ENCODE measurements at places on chromosomes 11 and 22.

GRCh38 chr11:35629914-35630313 lies 11.7 kb downstream of the FJX1 start:
- DNase-seq, result no peak

- no peak for DNase-seq
Measured at GRCh38 chr11:108751444-108751843, 86.6 kb downstream of the DDX10 start.

DNA sequence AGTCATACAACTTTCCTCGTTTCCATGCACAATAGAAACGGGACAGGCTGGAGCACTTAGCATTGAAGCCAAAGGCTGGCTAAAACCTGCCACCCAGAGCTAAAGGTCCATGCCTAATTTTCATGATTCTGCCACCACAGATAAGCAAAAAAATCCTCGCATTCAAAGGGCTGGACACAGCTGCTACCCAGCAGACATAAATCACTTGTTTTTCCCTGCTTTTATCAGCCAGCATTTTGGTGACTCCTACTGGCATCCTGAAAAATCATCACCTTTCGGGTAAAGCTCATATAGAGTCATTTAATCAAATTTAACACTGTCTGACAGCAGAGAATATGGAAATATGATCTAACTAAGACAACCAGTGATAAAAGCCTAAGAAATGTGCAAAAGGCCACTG lies 37.9 kb downstream of the ALG9 start:
- DNase-seq, result no peak

DNA sequence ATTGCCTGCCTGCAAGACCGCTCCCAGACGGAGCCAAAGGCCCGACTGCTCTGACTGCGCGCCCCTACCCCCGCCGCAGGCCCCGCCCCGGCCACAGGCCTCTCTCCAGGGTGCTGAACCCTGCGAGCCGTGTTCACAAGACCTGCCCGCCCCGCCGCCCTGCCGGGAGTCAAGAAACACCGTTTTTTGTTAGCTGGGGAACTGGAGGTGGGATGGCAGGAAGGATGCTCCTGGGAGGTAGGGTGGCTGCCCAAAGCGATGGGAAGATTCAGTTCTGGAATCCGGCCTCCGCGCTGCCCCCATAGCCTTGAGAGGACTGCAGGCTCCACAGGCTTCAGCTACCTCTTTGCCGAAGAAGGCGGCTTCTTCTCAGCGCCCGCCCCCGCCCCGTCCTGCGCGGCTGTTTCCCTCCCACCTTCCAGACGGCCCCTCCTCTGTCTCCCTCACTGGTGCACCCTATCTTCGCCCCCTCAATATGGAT lies 2.7 kb upstream of the PDE2A start:
- peak; percentile 39 for DNase-seq

DNA sequence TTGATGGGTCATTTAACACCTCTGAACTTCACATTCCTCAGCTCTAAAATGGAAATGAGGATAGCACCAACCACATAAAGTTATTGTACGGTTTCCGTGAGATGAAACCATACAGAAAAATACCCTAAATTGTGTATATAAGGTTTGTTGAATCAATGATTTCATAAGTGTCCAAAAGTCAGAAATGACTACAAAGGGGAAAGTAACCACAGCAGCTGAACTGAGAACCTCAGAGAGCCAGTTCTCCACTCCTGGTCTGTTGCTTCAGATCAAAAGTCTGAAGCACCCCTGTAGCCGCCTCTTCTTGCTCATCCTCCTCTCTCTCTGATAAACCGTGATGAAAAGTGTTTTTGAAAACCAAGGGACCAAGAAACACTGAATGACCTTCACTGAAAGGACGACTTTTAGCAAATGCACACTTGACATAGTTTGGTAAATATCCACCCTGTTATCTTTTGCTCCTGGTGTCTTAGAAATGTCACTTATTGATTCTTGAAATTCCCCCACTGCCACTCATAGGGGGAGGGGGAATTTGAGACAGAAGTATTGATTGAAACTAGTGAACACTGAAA lies 194.5 kb downstream of the NAV2 start:
- no peak for DNase-seq

- no peak for DNase-seq
Measured at GRCh38 chr11:60912223-60912850, 1.6 kb upstream of the TMEM109 start.

DNA sequence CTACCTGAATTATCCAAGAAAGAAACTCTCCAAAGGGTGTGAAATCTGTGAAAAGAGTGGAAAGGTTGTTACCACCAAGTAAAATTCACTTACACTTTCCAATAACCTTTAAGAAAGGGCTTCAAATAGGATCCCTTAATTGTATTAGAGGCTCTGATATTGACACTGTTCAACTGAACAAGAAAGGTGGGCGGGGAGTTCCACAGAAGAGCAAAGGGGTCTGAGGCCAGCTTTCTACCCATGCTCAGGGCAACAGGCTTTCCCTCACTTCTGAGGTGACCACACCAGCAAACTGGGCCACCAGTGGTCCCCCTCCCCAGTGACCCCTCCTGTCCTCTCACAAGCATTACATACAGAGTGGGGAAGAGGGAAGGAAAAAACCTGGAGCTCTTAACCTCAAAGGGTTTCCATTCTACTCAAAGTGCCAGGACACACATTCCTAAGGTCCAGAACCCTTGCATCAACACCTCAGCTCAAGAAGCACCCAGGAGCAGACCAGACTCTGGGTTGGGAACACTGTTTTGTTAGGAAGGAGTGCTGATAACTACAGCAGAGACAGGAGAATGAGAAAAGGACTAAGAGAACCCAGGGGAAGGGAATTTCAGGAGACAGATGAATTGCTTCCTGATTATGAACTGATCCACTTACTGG lies 71.6 kb upstream of the AKIP1 start:
- no peak for DNase-seq

DNA sequence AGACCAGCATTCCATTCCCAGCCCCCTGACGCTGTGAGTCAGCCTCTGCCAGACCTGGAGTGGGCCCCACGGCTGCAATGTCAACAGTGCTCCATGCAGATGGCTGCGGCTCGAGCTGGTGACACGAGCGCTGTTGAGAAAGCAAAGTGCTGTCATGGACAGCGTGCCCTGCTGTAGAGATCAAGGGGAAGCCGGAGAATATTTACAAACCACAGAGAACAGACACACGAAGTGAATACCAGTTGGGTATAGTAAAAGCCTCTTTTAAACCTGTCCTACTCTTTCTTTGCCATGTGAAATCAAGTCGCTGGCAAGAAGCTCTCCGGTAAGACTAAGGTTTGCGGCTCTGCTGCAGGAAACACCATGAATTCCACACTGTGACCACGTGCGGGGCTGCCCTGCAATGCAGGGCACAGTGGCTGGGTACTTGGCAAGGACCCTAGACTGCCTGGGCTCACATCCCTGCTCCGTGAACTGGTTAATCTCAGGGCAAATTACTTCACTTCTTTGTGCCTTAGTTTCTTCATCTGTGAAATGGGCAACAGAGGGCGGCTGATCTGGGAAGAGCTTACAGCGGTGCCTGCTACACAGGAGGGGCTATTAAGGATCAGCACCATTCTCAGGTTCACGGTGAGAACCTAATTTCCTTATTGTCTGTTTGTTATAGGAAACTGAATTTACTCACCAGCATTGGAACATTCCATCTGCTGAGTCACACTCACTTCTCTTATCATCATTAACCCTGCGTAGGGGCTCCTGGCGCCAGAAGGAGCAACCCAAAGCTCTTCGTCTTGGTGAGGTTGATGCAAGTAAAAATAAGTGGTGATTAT lies 27.8 kb upstream of the ELFN2 start:
- no peak for DNase-seq

DNA sequence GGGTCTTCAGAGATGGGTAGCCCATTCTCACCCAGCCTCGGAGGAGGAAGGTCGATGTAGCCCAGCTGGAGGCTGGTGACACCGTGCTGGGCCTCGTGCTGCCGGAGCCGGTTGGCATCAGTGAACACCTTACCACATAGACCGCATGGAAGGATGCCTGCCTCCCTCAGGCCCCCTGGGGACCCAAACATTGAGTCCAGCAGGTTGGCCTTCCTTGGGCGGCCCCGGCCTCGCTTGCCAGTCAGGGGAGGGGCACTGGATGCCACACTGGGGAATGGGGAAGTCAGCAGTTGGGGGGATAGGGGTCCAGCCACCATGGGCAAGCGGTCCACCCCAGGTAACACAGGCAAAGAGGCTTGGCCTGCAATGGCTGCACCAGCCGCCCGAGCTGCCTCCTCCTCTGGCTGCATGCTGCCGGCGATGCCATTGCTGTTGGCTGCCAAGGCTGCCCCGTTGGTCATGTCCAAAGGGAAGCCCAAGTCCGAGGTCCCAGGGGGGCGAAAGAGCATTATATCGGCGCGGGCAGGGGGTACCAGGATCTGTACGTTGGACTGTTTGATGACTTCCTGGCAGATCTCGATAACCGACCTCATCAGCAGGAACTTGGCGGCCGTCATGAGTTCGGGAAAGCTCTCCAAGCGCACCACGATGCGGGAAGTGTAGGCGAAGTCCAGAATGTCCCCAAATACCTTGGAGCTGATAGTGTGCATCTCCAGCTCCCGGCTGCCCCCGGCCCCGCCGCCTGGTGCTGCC lies 1.4 kb downstream of the PATZ1 start:
- DNase-seq, result no peak

- DNase-seq, result peak; percentile 52
Measured at GRCh38 chr11:8963569-8964323, 496 bp downstream of the TMEM9B start.

DNA sequence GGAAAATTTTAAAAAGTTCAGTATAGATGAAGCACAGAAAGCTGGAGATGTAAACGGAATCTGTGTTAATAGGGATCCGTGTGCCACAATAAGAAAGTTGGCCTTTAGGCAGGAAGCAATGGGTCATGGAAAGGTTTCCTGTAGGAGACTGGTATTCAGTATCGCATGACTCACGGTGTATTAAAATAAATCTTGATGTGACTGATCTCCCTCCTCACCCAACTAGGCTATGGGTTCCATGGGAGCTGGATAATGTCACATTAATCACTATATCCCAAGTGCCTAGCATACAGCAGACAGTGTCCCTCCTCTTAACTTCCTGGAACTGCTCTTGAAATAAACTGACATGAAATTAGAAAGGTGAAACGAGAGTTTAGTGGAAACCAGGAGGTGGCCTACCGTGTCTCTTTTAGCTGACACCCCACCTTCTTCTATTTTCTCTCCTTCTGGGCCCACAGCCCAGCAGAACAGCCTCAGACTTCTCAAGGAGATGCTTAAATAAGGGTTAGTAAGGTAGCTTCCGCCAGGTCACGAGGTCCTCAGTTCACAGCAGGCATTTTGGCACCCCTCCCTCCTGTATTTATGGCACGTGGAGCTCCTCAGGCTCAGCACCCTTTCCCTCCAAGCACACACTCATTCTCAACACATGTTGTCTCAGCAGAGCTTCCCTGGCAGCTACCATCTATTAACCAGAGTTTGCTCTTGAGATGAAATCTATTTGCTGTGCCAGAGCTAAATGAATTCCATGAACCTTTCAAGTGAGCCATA lies 118.8 kb downstream of the NXPE2 start:
- no peak for DNase-seq

DNA sequence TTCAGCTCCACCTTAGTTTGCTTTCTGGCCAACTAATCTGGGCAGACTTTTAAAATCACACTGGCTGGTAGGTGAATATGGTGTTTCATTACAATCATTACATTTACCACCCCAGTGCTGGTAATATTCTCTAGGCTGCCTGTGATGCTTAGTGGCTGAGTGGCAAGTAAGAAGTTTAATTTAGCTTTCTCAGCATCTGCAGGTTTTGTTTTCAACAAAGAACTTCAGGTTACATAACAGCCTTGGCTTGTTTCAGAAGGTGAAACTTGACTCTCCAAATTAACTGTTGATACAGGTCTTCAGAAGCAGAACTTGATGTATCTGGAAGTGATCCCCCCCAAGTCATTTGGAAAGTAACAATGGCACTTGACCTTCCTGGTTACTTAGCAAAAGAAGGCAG lies 423.3 kb upstream of the CCDC90B start:
- DNase-seq, result no peak

GRCh38 chr11:66292543-66293332 lies 1.0 kb downstream of the TMEM151A start:
- DNase-seq, result no peak

DNA sequence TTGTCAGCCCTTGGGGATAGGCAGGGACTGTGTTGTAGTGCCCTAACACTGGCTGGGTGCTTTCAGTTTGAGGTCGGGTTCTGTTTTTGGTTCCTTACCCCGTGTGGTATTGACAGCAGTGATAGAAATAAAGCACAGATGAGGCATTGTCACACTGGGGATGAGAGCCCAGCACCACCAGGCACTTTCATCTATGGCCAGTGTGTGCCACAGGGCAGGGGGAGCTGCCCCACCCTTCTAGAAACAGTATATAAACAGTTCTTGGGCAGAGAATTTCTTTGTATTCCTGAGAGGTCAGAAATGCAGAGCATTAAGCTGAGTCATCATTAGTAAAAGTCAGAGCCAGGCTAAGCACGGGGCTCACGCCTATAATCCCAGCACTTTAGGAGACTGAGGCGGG lies 23.1 kb upstream of the CDC42EP2 start:
- no peak for DNase-seq

- no peak for DNase-seq
Measured at GRCh38 chr11:70528046-70528793, 129.9 kb downstream of the CTTN start.

DNA sequence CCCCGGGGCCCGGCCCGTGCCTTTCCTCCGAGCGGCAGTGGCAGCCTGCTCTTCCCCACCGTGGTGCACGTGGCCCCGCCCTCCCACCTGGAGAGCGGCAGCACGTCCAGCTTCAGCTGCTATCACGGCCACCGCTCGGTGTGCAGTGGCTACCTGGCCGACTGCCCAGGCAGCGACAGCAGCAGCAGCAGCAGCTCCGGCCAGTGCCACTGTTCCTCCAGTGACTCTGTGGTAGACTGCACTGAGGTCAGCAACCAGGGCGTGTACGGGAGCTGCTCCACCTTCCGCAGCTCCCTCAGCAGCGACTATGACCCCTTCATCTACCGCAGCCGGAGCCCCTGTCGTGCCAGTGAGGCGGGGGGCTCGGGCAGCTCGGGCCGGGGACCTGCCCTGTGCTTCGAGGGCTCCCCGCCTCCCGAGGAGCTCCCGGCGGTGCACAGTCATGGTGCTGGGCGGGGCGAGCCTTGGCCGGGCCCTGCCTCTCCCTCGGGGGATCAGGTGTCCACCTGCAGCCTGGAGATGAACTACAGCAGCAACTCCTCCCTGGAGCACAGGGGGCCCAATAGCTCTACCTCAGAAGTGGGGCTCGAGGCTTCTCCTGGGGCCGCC lies 11.9 kb downstream of the C22orf31 start:
- no peak for DNase-seq

- no peak for DNase-seq
Measured at GRCh38 chr11:31922450-31922849, 111.3 kb upstream of the PAX6 start.
